ENCODE measurements at places on chromosomes 1 and 21.

GRCh38 chr1:204567071-204567470 lies 50.9 kb downstream of the MDM4 start:
- no peak for DNase-seq

- DNase-seq = no peak
Observed at GRCh38 chr1:169885207-169885606, 8.5 kb downstream of the SCYL3 start.

DNA sequence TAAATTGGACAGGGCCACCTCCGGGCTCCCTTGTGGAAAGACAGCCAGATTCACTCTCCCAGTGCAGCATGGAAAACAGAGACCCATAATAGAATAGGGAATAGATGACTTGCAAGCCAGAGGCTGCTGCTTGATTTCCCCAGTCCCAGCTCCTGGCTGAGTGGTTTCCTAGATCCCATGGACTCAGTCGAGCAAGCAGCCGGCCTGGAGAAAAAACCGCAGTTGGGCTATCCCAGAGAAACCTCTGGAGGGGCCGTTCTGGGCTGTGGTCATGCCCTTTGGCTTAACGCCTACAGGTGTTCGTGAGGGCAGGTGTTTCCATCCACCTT lies 61.7 kb downstream of the ELK4 start:
- no peak for DNase-seq

- no peak for DNase-seq
Observed at GRCh38 chr1:90175490-90176167, 180.7 kb downstream of the ZNF326 start.

GRCh38 chr1:54995013-54995760 lies 3.5 kb upstream of the BSND start:
- DNase-seq = no peak

- DNase-seq = no peak
Observed at GRCh38 chr1:180927841-180928240, 15.1 kb downstream of the KIAA1614 start.

DNA sequence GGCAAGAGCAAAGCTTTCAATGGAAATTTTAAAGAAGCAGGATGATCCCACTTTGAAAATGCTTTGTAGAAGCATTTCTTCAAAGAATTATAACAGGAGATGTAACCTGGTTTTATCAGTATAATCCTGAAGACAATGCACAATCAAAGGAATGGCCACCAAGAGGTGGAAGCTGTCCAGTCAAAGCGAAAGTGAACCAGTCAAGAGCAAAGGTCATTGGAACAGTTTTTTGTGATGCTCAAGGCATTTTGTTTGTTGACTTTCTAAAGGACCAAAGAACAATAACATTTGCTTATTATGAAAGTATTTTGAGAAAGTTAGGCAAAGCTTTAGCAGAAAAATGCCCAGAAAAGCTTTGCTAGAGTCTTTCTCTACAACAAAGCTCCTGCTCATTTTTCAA lies 5.5 kb upstream of the CD84 start:
- no peak for DNase-seq

GRCh38 chr1:33344896-33345560 lies 24.1 kb upstream of the A3GALT2 start:
- no peak for DNase-seq

GRCh38 chr1:50735443-50735842 lies 224.6 kb downstream of the FAF1 start:
- DNase-seq = no peak

GRCh38 chr1:175976865-175977642 lies 230.0 kb downstream of the COP1 start:
- no peak for DNase-seq

- no peak for DNase-seq
Observed at GRCh38 chr1:76023669-76024435, 50.7 kb upstream of the ST6GALNAC3 start.

GRCh38 chr1:13916530-13916929 lies 216.5 kb downstream of the PRDM2 start:
- DNase-seq = no peak

DNA sequence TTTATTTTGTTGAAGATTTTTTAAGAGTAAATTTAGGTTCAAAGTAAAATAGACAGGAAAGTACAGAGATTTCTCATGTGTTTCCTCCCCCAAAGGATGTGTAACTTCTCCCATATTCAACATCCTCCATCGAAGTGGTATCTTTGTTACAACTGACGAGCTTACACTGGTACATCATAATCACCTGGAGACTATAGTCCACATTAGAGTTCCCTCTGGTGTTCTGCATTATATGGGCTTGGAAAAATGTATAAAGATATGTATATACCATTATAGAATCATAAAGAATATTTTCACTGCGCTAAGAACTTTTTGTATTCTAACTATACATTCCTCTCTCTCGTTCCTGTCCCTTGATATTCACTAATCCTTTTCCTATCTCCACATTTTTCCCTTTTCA lies 203.7 kb downstream of the AMY1C start:
- no peak for DNase-seq

- DNase-seq = no peak
Observed at GRCh38 chr1:25805863-25806225, 5.9 kb downstream of the SELENON start.

DNA sequence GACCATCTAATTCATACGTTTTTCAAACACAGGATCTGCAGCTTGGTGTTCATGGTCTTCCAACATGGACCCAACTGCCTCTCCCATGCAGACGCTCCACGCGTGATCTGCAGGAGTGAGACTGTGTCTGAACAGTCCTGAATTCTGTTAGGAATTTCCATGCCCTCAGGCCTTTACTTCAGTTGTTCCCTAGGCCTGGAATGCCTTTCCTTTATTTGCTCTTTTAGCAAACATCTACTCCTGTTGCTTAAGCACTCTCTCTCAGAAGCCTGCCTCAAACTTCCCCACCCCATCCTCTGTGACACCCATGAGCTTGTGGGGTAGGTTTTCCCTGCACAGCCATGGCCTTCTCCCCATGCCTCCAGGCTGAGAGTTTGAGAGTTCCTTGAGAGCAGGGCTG lies 73.7 kb downstream of the DMRTB1 start:
- DNase-seq = no peak

DNA sequence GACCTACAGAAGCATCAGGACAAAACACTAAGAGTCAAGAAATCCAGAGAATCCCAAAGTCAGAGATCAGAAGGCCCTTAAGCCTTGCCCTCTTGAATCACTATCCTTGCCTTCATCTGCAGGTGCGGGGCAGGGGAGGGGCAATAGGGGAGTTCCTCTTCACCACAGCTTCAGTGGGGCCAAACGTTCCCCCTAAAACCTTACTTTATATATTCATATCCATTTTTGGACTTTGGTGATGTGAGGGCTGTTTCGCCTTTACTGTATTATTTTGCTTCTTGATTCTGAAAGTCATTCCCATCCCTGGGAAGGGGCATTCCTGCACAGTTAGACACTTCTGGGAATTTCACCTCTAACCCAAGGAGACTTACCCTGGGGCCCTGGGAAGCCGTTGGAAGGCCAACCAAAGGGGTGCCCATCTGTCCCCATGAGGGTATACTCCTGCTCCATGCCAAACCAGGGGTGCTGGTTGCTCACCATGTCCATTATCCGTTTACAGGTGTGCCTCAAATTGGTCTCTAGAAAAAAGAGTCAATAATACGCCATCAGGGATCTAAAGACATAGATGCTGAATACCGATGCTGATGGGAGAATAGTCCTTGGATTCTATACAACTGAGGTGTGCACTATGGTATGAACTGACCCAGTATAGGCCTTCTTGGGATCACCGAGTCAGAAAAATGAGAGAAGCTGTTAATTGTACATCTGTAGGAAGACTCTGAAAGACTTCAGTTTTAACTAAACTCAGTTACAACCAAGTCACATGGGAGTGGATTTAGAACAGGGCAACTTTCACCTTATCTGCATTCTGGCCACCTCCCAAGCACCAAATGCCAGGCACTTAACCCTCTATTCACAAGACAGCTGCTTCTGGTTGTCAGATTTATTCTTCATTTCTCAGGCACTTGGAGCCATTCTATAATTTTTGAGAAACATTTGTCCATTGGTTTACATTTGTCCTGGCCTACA lies 5.4 kb downstream of the GLUL start:
- no peak for DNase-seq

DNA sequence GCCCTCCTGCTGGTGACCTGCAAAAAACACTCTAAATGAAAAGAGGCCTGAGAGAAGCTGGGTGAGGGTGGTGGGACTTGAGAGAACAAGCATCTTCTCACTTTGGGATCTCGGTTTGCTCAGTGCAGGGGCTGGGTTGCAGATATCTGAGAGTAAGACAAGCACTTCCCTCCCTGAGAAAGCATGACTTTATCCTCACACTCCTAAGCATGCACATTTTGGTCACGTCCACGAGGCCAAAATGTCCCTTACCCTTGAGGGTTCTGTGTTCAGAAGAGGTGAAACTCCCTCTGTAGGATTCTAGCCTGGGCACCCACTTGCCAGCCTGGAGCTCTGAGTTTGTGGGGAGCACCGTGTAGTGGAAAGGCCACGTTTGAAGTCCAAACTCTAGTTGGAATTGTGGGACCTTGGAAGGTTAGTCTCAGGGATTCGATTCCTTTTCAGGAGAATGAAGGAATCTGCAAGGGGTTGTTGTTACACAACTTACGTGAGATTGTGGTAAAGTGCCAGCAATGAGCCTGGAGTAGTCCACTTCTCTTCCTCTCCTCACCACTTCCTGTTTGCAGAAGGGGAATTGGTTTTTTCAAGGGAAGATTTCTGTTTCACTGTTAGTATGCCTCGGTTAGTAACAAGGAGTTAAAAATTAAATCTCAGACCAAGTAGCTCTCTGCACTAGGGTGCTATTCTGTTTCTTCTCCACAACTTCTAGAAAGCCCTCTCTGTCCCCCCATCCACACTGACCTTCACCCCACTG lies 3.0 kb downstream of the FCAMR start:
- no peak for DNase-seq

DNA sequence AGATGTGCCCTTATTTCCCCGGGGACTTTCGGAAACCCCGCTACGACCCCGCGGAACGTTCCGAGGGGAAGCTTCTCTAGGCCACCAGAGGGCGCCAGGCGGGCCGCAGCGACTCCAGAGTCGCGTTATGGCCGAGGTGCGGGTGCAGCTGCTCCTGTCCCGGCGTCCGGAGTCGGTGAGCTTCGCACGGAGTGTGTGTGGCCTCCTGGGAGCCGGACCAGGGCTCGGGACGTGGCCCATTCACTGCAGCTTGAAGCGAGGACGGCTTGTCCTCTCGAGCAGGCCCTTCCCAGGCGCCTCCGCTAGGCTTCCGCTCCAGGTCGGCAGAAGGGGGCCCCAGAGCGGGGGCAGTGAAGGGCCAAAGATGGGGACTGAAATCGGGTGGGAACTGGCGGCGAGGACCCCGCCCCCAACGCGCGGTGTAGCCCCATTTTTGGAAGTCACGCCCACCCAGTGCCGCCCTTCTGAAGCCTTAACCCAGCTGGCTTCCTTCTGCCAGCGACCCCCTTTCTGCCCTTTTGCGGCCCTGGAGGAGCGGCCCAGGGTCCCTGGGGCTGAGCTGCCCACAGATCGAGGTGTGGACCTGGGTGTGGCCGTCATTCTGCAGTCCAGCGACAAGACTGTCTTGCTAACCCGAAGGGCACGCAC lies at the start of gene NUDT17:
NUDT17 (plus strand) TSS at position 117 of the 648 bp plus-strand sequence; CDS start at position 128, 11 bp downstream.
- peak; percentile 70 for DNase-seq

GRCh38 chr1:107963601-107964335 lies 1.2 kb downstream of the VAV3 start:
- no peak for DNase-seq

DNA sequence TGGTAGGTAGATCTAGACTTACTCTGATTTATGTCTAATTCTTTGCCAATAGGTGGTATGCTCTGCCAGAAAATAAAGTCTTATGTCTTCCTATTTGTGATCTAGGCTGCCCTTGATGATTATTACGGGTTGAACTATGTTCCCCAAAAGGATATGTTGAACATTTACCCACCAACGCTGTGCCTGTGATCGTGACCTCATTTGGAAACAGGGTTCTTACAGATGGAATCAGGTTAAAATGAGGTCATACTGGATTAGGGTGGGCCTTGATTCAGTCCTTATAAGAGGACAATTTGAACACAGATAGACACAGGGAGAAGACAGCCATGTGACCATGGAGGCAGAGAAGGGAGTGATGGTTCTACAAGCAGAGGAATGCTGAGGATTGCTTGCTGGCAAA lies 95.1 kb upstream of the BCAR3 start:
- DNase-seq = no peak

- DNase-seq = no peak
Observed at GRCh38 chr21:28688381-28688780, 304.3 kb downstream of the LTN1 start.

DNA sequence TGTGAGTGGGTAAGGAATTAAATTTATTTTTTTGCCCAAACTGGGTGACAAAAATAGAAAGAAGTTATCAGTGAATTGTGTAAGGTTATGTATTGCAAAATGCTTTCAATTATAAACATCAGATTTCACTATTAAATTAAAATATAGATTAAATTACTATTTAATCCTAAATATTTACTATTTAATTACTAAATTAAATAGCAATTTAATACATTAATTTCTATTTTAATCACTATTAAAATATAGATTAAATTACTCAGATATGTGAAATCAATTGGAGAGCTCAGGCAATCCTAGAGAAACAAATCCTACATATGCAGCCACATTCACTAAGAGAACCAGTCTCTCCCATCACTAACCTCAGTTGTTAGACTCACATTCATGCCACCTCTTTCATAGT lies 2075.8 kb downstream of the MRPL39 start:
- DNase-seq = no peak

DNA sequence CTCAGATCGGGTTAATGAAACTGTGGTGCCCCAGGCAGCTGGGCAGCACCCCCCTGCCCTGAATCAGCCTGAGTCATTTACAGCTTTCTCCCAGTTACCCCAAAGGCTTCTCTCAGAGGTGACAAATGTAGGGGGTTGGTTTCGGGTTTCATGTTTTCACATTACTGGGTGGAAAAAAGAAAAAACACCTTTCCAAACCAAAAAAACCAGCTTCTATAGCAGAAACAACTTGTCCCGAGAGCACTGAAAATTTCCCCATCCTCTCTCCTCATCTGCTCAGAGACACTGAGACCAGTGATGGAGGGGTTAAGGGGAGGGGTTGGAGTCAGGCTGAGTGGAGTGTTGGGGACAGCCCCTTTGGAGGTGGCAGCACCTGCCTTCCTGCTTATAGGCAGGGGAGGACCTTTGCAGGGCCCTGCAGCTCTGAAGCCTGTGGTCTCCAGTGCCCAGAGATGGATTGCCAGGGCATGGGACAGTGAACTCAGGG lies 15.6 kb downstream of the UTP11 start:
- DNase-seq = no peak

DNA sequence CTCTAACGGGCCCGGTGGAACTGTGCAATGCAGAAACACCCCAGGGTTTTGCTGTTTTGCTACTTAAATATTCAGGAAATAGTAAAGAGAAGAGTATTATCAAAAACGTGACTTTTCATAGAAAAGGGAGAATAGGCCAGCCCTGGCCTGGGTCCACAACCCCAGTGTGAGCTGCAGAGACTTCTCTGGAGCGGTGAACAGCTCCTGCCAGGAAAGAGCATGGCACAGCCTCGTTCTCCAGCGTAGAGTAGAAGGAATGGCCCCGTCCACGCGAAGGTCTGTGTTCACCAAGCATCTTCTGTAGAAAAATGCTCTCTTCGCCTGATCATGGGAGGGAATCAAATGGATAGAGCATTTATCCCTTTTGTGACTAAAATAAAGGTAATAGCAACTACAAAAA lies 51.4 kb downstream of the PDE9A start:
- DNase-seq = no peak
